ENCODE measurements at places on chromosomes 4 and X.

DNA sequence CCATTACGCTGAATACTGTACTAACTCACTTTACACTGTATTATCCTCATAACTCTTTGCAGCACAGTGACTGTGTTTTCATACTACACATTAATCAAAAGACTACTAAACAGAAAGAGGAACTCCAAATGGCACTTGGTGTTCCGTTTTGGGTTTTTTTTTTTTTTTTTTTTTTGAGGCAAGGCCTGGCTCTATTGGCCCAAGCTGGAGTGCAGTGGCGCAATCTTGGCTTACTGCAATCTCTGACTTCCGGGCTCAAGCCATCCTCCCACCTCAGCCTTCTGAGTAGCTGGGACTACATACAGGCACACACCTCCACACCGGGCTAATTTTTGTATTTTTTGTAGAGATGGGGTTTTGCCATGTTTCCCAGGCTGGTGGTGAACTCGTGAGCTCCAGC is 10.7 kb downstream of the KLHL8 start:
- DNase-seq, result no peak

DNA sequence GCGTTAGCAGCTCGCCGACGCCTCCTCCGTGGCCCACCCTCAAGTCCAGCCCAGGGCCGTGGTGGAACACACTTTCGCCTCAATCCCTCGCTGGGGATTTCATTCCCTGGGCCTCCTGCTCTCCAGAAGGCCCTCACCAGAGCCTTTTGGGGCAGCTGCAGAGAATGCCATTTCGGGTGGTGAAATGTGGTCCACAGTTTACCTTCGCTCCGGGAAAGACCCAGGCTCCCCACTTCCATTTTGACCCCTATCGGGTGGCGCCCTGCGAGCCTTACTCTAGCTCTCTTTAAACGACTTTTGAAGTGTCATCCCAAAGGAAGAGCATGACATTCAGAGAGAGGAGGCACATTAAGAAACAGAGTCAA is 496 bp downstream of the SH2D1A start:
- no peak for DNase-seq

- DNase-seq, result no peak
Observed at GRCh38 chr4:113678641-113679040, 82.9 kb downstream of the CAMK2D start.

GRCh38 chrX:96703816-96704215 is 19.2 kb downstream of the DIAPH2 start:
- no peak for DNase-seq

- no peak for DNase-seq
Observed at GRCh38 chr4:124890522-124890921, 178.0 kb upstream of the ANKRD50 start.

DNA sequence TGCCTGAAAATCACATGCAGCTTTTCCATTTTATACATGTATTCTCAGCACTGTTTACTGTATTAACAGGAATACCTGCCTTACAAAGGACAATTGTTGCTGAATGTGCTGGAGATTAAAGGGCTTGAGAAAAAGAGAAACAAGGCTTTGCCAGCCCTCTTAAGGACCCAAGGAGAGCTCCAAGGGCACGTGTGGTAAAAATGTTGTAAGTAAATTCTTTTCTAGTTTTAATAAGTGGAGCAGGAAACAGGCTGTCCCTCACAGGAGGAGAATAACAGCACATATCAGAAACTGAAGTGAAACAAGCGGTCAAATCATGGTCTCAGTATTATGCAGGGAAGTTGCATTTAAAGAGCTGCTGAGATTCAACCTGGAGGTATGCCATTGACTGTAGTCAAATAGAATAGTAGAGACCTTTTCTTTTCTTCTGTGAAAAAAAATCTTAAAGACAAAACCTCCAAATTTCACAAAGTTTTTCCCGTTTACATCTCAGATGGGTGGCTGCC is 18.5 kb downstream of the IGFBP7 start:
- no peak for DNase-seq

DNA sequence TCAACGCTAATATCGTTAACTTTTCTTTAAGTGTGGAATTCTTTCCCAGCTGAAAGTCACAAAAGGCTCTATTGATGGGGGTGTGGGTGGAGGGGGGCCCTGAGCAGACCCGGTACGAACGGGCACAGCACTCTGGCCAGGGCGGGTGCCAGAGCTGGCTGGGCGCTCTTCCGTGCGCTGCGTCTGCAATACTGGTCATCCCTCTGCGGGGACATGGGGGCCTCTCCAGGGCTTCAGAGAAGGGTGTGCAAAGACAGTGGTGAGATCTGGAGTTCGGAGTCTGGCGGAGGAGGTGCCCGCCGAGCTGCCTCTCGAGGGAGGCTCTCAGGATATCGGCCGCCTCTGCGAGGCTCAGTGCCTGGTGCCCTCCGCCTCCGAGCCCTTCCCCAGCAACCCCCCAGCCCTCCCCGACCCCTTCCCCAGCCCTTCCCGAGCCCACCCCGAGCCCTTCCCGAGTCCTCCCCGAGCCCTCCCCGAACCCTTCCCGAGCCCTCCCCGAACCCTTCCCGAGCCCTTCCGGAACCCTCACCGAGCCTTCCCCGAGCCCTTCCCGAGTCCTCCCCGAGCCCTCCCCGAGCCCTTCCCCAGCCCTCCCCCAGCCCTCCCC is 34.3 kb downstream of the FGFRL1 start:
- DNase-seq, result no peak

DNA sequence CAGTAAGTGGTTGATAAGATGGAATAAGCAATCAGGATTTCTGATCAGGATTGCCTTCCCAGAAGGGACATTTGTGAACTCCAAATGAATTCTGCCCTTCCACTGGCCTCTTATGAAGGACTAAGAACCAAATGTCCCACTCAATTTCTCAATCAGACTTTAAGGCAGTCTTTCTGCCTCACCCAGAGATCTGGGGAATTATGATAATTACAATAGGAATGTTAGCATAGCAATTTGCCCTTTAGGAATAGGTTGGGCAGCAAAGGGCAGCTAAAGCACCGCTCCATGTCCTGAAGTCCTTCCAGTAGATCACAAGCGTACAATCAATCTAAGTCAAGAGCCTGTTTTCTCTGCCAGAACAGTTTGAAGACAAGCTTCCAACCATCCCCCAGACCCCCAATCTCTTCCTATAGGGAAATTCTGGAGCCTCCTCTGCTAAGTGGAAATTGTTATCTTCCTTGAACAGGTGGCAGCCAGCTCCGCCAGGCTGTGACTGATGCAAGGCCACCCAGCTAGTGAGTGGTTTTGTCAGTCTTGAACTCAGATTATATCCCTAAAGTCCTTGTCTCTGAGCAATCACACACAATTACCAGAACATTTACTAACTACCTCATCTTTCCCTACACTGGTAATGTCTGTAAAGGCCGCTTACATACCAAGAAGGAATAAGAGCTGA is 18.6 kb downstream of the NKX3-2 start:
- DNase-seq, result peak; percentile 4

- no peak for DNase-seq
Observed at GRCh38 chrX:110268886-110269285, 49.0 kb downstream of the AMMECR1 start.

GRCh38 chr4:125123570-125124109 is 191.1 kb upstream of the FAT4 start:
- DNase-seq, result no peak

DNA sequence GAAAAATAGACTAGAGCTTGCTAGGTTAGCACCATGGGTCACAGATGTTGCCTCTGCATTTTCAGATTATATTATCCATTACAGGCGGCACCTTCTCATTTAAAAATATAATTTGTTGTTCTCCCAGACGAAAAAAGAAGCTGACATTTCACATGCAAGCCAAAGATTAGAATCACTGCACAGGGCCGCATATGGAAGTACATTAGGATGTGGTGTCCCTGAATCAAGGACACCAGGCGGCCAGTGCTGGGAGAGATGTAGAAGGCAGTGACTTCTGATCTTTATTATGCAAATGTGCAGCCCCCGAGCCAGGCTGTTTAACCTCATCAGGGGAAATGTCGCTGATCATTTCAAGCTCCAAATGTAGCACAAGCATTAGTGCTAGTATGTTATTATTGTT is 22.8 kb downstream of the REELD1 start:
- DNase-seq, result no peak

DNA sequence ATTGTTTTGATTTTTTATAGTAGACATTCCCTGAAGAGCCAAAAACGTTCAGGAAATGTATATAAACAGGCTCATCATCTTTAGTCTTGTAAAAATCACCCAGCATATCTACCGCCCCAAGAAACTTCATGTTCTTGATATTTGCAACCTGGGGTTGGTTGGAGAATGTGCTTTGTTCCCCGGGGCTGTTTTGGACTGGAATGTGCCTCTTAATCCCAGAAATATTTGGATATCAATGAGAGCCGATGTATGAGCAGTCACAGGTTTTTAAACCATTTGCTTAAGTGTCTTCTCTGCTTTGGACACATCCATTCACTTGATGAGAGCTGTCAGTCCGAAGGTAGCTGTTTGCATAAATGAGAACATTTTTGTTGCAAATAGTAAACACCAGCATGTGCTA is 449.7 kb downstream of the PCDH7 start:
- DNase-seq, result no peak

GRCh38 chrX:9856588-9856987 is 70.4 kb downstream of the SHROOM2 start:
- DNase-seq, result no peak

DNA sequence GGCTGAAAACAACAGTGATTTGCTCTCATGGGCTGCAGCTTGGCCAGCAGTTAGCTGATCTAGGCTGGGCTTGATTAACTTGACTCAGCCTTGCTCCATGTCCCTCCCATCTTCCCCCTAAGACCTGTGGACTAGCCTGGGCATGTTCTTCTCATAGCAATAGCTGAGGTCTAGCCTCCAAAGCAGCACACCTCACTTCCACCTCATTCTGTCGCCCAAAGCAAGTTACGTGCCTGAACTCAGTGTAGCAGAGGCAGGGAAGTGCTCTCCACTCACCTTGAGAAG is 62.2 kb downstream of the EVC start:
- DNase-seq, result no peak

DNA sequence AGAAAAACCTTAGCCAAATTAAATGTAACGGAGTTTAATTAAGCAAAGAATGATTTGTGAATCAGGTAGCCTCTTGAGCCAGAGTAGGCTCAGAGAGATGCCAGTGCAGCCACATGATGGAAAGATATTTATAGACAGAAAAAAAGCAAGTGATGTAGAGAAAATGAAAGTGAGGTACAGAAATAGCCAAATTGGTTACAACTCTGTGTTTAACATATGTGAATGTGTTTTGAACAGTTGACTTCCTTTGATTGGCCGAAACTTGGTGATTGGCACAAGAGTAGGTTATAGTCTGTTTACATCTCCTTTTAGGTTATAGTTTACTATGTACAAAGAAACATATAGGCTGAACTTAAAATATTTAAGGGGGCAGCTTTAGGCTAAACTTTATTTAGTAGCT is 459.9 kb upstream of the BOD1L1 start:
- DNase-seq, result no peak

GRCh38 chr4:156018383-156018782 is 64.7 kb upstream of the CTSO start:
- no peak for DNase-seq

DNA sequence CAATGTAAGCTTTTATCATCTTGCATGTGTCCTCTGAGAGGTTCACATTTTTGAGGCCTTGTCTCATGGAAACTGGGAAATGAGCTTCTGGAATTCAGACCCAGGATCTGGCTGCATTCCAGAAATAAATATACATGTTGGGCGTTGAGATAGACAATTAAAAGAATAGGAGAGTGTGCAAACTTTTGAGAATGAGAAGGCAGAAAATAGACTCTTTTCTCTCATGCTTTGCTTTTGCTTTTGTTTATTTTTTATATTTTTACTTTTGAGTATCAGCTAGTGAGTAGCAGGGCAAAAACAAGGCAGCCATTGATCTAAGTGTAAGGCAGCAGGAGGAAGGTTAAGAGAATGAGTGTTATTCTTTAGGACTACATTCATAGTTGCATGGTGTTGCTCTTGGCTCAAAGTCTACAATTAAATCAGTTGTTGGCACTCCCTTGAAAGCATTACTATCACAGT is 12.4 kb downstream of the SHROOM3 start:
- no peak for DNase-seq

DNA sequence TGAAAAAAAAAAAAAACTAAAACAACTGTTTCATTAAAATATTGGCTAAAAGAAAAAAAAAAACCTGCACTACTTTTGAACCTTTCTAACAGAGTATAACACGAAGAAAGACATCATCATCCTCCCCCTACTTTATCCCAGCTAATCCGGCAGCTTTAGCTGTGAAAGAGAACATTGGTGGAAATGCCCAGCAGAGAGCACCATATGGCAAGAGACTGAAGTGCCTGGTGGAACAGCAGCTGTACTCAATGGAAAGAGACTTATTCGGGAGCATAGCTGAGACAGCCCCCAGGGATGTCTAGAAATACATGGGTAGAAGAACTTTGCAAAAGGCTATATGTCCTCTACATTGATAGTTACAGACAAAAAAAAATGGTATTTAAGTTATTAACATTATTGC is 30.3 kb downstream of the STPG2 start:
- no peak for DNase-seq

DNA sequence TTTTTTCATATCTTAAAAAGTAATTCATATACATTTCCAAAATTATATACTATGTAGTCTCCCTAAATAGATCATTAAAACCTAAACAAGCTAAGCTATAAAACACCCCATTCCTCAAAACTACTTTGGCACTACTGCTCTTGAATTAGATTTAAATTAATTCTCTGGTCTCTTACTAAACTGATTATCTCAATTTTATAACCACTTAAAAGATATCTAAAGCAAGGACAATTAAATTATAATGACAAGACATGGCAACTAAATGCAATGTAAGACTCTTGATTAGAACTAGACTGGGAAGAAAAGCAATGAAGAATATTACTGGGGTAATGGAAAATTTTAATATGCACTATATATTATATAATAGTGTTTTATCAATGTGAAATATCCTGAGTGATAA is 27.9 kb downstream of the TMEM184C start:
- no peak for DNase-seq

GRCh38 chrX:618761-619450 is 11.7 kb upstream of the SHOX start:
- no peak for DNase-seq

- no peak for DNase-seq
Observed at GRCh38 chrX:72083291-72083690, 48.4 kb downstream of the RTL5 start.

- no peak for DNase-seq
Observed at GRCh38 chr4:35541146-35541887, 703.0 kb downstream of the ARAP2 start.

DNA sequence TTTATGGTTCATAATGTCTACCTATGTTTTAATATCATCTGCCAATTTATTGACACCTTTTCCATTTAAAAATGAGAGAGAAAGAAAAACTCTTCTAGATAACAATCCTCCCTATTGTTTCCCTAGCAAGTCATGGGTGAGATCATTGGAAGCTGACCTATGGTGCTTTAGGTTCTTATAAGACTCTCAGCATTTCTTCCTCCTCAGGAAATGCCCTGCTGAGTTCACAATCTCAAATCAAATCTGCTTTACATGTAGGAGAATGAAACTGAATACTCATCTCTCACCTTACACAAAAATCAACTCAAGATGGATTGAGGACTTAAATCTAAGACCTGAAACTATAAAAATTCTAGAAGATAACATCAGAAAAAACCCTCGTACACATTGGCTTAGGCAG is 267.4 kb downstream of the RAPGEF2 start:
- DNase-seq, result no peak

All from 8988T (cell line).